ENCODE measurements at places on chromosomes 1 and 21.

DNA sequence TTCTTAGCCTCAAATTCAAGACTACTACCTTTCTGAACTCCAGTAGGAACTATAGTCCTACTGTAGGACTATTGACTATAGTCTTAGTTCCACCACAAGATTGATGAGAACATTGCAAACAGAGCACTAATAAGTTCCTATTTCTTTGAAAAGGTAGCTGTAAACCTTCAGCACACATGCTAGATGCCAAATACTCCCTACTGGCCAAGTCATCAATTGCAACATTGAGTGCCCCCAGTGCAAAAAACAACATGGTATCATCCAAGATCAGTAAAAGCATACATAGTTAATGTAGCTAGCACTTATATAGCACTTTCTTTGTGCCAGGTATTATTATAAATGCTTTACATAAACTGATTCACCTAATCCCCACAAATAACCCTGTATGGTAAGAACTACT, 99.8 kb downstream of the MRPL39 start:
- ATAC-seq, result no peak

DNA sequence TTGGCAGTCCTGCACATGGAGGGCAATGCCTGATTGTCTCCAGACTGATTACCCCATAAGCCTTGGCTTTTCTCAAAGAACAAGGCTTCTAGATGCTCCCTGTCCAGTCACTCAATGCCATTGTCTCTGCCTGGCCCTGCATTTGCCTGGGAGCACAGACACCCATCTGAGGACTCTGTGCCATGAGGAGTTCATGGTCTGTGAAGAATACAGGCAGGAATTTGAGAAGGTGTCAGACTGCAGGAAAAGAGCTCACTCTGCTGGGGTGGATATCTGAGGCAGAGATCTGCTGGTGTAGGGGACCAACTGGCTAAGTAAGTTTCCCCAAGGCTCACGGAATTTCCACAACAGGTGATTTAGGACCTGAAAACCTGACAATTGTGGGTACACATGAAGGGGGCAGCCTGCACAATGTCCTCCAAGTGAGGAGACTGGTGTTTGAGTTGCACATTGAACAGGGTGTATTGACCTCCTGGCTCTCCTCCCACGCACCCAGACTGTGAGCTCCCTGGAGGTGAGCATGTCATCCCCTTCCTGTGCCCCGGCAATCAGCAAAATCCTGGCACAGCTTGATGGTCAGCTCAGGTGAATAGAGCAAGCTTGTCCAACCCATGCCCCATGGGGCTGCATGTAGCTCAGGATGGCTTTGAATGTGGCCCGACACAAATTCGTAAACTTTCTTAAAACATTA, 829 bp downstream of the CYP4A22 start:
- no peak for ATAC-seq

- no peak for ATAC-seq
Observed at GRCh38 chr1:177289532-177289931, 118.8 kb downstream of the BRINP2 start.

- ATAC-seq, result no peak
Observed at GRCh38 chr1:39732730-39733129, 6.0 kb upstream of the PPIE start.

DNA sequence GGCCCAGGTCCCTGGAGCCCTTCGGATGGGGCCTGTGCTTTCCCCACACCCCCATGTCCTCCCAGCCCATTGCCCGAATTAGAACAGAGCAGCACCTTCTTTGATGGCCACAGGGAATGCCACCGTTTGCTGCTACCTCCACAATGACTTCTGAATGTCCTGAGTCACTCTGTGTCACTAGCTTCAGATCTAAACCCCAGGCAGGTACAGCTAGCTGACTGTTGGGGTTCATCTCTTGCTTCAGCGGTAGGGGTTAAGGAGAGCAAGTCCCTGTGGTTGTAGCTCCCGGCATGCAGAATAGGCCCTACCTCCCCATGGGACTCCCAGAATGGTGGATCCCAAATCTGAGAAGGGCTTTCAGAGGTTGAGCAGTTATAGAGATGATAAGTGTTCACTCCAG, 291.1 kb upstream of the POU3F1 start:
- ATAC-seq, result no peak

- no peak for ATAC-seq
Observed at GRCh38 chr1:30660241-30660640, 63.1 kb downstream of the MATN1 start.

GRCh38 chr1:210321131-210321530, 7.6 kb upstream of the HHAT start:
- no peak for ATAC-seq

- ATAC-seq, result no peak
Observed at GRCh38 chr1:241215683-241216082, 141.3 kb downstream of the RGS7 start.

DNA sequence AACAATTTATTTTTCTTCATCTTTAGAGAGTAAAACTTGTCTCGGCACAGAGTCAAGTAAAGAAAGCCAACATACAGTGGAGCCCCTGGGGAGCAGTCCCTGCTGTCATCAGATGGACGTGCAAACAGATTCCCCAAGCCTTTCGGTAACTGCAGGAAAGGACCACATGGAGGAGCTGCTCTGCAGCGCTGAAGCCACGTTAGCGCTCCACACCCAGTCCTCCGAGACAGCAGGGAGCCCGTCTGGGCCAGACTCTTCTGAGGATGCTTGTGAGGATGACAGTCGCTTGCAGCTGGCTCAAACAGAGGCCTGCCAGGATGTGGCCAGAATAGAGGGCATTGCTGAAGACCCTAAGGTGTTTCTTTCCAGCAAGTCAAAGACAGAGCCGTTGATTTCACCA, 77.1 kb upstream of the SCCPDH start:
- peak; percentile 91 for ATAC-seq

GRCh38 chr1:107404756-107405155, 263.9 kb downstream of the NTNG1 start:
- no peak for ATAC-seq

DNA sequence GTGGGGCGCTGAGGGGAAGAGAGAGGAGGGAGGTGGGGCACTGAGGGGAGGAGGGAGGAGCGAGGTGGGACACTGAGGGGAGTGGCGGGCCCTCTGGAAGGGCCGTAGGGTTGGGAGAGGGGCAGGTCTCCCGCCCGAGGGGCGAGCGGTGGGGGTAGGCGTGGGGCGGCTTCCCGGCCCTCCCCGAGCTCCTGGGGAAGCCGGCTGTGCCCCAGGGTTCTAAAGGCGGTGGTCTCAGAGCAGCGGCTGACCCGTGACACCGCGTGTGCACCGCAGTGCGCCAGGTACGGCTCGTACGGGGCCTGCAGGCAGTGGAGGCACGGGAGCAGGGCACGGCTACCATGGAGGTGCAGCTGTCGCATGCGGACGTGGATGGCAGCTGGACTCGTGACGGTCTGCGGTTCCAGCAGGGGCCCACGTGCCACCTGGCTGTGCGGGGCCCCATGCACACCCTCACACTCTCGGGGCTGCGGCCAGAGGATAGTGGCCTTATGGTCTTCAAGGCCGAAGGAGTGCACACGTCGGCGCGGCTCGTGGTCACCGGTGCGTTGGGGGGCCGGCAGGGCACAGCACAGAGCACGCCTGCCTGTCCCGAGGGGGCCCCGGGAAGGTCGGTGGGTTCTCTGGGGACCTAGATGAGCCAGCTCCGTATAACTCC, 68.5 kb downstream of the OBSCN start:
- peak; percentile 5 for ATAC-seq

DNA sequence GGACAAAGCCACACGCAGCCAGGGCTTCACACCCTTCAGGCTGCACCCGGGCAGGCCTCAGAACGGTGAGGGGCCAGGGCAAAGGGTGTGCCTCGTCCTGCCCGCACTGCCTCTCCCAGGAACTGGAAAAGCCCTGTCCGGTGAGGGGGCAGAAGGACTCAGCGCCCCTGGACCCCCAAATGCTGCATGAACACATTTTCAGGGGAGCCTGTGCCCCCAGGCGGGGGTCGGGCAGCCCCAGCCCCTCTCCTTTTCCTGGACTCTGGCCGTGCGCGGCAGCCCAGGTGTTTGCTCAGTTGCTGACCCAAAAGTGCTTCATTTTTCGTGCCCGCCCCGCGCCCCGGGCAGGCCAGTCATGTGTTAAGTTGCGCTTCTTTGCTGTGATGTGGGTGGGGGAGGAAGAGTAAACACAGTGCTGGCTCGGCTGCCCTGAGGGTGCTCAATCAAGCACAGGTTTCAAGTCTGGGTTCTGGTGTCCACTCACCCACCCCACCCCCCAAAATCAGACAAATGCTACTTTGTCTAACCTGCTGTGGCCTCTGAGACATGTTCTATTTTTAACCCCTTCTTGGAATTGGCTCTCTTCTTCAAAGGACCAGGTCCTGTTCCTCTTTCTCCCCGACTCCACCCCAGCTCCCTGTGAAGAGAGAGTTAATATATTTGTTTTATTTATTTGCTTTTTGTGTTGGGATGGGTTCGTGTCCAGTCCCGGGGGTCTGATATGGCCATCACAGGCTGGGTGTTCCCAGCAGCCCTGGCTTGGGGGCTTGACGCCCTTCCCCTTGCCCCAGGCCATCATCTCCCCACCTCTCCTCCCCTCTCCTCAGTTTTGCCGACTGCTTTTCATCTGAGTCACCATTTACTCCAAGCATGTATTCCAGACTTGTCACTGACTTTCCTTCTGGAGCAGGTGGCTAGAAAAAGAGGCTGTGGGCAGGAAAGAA, 8.1 kb downstream of the PSRC1 start:
- peak; percentile 80 for ATAC-seq

- ATAC-seq, result no peak
Observed at GRCh38 chr1:1021010-1021919, 1.3 kb downstream of the AGRN start.

- ATAC-seq, result no peak
Observed at GRCh38 chr1:29240986-29241385, 4.7 kb downstream of the PTPRU start.

DNA sequence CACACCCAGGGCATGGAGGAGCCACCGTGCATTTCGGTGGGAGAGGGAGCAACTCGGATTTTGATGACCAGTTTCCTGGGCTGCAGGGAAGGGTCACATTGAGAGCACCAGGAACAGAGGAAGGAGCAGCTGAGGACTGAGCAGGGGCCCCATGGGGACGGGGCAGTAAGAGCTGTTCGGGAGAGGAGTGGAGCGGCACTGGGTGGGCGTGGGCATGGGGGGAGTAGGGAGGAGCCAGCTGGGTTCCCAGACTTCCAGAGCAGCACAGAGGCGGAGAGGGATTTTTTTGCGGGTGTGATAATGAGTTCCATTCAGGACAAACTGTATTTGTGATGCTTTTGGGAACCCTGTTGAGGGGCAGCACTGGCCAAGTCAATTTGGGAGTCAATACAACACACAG, 17.4 kb upstream of the GPR153 start:
- ATAC-seq, result no peak

DNA sequence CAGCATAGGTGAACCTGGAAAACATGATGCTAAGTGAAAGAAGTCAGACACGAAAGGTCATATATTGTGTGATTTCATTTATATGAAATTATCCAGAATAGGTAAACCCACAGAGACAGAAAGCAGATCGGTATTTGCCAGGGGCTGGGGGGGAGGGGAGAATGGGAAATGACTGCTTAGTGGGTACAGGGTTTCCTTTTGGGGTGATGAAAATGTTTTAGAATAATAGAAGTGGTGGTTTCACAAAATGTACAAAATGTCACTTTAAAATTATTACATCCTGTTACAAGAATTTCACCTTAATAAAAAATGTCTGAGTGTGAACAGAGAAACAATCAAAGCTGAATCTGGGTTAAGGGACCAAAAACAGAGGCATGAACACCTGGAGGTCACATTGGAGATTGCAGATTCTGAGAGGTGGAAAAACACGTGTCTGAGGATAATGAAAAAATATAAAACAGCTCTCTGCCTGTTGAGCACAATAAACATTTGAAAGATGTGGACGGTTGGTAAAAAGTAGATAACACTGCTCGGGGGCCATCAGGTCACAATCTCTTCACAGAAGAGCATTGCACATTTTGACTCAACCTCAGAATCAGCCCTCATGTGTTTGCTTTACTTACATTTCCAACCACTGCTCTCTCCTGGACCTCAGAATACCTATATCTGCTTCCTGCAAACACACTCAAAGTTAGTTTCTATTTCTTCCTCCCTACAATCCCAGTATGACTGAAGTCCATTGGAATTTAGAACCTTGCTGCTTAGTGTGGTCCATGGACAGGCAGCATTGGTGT, 3.2 kb downstream of the SLAMF6 start:
- no peak for ATAC-seq

Data from gastroesophageal sphincter (tissue), 4 donors.